Pulmonary artery endothelial cell (primary cell): ENCODE measurements at places on chromosomes 16 and 17. TPM values are rescaled to one million over a fixed set of nuclear protein-coding genes. Genes with fewer than 3 reads are reported as not detected.

Gene SMPD3
- total RNA-seq = 0.07 TPM in 1 of 2 replicates, not detected in the other

Gene RUNDC3A
- total RNA-seq = 0.07 and 0.21 TPM in 2 replicates

Gene CRYBA1
- total RNA-seq = not detected in 2 replicates

Gene MMP25
- total RNA-seq = 0.04 and 0.13 TPM in 2 replicates

Gene TBX4
- total RNA-seq = not detected in 2 replicates

Gene KRTAP4-3
- not detected in 2 replicates for total RNA-seq

GRCh38 chr16:3787924-3788661, 70.8 kb upstream of the TRAP1 start:
- no peak for DNase-seq

DNA sequence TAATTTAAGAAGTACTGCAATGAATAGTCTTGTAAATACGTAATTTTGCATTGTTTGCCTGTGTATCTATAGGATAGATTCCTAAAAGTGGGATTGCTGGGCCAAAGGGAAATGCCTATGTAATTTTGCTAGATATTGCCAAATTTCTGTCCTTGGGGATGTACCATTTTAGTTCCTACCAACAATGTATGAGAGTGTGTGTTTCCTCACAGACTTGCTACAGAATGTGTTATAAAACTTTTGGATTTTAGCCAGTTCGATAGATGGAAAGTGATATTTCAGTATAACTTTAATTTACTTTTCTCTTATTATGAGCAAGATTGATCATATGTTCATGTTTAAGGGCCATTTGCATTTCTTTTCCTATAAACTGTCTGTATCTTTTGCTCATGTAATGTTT, 8.3 kb downstream of the TANGO6 start:
- no peak for DNase-seq

DNA sequence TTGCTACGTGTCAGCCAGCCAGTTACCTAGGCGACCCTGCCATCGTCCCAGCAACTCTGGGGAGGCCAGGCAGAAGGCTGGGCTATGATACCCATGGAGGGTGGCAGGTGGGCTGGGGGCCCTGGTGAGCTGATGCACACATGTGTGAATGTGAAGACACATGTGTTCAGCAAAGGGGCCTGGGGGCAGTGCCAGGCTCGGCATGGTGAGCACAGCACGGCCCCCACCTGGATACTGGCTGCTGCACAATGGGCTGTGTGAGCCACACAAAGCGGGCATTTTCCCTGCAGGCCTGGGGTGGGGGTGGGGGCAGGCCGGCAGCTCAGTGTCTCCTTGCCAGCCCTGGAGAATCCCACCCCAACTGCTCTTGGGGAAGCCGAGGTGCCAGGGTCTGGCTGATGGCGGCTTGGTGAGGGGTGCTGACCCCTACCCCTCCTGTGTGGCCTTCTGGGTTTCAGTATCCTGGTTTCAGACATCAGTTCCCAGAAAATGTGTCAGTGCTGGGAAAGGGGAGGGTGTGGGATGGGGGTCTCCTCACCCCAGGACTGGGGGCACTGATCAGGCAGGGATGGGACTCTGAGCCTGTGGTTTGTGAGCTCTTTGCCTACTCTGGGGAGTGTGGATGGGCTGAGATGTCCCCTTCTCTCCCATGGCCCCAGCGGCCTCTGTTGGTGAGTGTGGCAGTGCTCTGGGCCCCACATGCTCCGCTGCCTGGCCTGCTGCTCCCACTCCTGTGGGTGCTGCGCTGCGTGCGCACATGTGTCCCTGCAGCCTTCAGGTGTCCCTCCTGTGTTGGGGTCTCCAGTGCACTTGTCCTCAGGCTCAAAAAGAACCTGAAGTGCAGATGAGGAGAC, 5.1 kb downstream of the LLGL1 start:
- no peak for DNase-seq

- DNase-seq = no peak
Observed at GRCh38 chr17:17467016-17467415, 9.8 kb upstream of the MED9 start.

- no peak for DNase-seq
Observed at GRCh38 chr17:18184143-18185031, 759 bp downstream of the ALKBH5 start.

GRCh38 chr17:63850401-63850800, 7.9 kb upstream of the SMARCD2 start:
- no peak for DNase-seq

DNA sequence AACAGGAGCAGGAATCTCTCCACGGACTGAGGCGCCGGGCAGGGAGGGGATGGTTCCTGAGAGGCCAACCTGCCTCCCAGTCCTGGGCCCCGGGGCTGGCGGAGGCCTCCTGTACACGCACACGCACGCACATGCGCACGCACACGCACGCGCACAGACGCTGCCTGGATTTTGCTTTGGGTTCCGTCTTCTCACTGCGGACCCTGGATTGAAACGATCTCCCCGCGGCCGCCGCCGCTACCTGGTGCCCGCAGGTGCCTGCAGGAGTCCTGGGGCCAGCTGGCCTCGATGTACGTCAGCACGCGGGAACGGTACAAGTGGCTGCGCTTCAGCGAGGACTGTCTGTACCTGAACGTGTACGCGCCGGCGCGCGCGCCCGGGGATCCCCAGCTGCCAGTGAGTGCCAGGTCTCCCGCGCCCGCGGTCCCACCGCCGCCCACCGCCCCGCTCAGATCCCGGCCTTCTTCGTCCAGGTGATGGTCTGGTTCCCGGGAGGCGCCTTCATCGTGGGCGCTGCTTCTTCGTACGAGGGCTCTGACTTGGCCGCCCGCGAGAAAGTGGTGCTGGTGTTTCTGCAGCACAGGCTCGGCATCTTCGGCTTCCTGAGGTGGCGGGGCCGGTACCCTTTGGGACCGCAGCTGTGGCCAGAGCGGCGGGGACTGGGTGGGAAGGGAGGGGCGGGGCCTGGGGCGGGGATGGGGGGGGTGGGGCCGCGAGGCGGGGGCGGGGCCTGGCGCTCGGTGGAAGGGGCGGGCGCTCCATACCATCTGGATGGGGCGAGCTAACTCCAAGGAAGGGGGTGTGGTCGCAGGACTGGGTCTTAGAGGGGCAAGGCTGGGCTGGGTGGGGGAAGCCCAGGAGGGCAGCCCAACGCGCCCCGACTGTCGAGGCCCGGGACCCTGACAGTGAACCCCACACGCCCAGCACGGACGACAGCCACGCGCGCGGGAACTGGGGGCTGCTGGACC, 12.3 kb downstream of the CES4A start:
- DNase-seq = no peak

- no peak for DNase-seq
Observed at GRCh38 chr17:15121426-15121825, 143.7 kb downstream of the PMP22 start.

GRCh38 chr17:81090361-81091136, 55.6 kb downstream of the BAIAP2 start:
- no peak for DNase-seq

DNA sequence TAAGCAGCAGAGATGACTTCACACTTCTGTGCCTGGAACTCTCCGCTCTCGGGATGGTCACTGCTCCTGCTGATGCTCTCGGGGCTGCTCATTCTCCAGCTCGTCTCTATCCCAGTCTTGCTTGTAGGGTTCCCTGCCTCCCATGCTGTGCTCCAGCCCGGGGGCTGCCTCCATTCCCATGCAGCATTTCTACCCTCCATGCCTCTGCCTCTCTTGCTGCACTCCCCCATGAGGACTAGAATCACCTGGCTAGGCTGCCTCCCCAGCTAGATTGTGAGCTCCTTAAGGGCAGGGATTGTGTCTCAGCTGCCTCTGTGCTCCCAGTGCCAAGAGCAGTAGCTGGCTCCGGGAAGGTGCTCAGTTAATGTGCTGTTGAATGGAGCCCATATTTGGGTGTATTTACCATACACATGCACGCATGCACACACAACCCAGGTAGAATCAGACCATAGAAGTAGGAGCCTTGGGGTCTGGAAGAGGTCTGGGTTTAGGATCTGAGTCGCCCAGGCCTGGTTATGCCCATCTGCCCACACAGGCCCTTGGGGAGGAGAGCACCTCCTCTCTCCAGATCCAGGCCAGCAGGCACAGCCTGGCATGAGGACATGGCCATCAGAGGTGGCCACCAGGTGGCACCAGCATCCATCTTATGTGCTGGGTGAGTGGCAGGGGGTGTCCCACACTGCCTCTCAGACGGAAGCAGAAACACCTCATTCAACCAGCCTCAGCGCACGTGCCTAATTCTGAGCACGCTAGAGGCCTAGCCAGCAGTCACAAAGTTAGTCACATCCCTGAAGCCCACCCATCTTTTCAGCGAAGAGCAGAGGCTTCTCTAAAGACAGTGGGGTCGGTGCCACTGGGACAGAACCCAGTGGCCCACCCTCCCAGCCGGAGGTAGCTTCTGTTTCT, 9.3 kb downstream of the GIT1 start:
- DNase-seq = peak; percentile 49

- no peak for DNase-seq
Observed at GRCh38 chr17:10799407-10799806, 4.5 kb downstream of the TMEM238L start.

DNA sequence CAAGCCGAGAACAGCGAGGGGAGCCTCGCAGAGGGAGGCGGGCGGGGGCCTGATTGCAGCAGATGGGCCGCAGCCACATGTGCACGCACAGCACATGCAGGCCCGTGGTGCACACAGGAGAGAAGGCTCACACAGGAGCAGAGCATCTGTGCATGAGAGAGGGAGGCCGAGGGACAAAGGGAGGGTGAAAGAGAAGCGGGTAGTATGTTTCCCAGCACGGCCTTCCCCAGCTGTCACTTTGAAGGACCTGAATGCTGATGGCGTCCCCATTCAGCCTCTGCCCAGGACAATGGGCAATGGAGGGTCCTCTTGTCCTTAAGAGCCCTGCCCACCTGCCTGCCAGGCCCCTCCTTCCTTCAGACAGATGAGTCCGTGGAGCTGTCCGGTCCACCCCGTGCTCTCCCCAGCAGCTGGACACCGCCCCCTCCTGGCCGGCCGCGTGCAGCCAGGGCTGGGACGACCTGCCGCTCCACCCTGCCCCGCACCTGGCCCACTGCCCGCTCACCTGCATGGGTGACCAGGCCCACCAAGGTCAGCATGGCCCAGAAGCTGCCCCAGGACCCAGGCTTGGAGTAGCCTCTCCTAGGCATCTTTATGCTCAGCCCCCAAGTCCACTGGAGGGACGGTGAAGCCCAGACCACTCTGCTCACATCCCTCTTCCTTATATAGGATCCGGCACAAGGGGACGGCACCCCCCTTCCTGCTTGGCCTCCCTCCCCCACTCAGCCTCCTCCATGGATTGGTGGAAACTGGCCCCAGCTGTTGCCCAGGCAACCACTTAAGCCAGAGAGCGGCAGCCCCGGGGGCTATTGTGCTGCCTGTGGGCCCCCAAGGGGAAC, at the start of gene BTBD17:
Gene BTBD17 (minus strand): TSS at position 639 of the 839 bp plus-strand sequence. CDS start 49 bp downstream, at position 590.
- no peak for DNase-seq

- DNase-seq = no peak
Observed at GRCh38 chr17:28899212-28899815, 1.8 kb upstream of the FLOT2 start.

- no peak for DNase-seq
Observed at GRCh38 chr16:57141822-57142631, 43.8 kb downstream of the PSME3IP1 start.

- no peak for DNase-seq
Observed at GRCh38 chr17:43627653-43628052, 34.1 kb downstream of the MEOX1 start.

- DNase-seq = no peak
Observed at GRCh38 chr17:74744714-74745547, 3.5 kb upstream of the NHERF1 start.

DNA sequence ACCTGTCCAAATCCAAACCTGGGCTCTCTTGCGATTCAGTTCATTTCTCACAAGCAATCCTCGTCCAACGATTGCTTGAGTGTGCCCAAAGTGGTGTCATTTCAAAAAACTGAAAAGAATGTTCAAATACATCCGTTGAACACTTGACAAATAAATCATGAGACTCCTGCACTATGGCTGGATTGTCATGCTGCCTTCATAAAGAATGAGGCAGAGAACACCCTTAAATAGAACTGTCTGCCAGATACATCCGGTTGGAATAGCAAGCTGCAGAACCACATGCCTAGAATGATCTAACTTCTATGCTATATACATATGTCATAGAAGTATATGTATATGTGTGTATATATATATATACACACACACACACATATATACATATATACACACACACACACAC, 55.4 kb upstream of the HAPSTR1 start:
- DNase-seq = no peak

GRCh38 chr17:58329035-58329809, 627 bp upstream of the TSPOAP1 start:
- DNase-seq = no peak

DNA sequence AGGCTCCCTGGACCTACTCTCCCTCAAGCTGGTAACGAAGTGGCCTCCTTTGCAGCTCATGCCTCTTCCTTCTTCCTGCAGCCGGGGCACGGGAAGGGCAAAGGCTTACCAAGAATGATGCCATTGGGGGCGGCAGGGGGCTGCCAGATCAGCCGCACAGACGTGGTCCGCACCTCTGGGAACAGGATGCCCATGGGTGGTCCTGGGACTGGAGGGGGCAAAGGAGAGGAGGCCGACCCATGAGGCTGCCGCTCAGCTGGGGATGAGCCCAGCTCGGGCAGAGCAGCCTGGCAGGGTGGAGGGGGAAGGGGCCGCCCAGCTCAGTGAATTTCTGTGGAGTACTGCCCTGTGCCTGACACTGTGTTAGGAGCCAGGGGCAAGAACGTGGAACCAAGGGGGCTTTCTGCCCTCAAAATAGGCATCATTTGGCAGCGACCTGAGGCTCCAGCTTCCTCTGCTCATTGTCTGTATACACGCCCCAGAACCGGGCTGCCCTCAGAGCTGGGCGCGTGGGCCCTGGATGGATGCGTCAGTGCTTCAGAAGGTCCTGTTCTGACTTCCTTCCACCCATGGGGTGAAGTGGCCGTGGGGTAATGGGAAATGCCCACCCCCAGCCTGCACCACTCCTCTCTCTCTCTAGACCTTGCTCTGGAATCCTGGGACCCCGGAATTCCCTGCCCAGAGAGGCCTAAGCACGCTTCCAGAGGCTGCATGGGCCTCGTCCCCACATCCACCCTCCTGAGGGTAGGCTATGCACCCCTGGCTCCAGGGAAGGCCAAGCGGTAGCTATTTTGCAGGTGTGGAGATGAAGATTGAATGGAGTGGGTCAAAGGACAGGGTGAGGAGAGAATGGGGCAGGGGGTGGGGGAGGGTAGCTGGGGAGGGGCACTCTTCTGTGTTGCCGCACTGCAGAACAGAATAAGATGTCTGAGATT, 79.8 kb upstream of the CDC42EP4 start:
- DNase-seq = no peak

DNA sequence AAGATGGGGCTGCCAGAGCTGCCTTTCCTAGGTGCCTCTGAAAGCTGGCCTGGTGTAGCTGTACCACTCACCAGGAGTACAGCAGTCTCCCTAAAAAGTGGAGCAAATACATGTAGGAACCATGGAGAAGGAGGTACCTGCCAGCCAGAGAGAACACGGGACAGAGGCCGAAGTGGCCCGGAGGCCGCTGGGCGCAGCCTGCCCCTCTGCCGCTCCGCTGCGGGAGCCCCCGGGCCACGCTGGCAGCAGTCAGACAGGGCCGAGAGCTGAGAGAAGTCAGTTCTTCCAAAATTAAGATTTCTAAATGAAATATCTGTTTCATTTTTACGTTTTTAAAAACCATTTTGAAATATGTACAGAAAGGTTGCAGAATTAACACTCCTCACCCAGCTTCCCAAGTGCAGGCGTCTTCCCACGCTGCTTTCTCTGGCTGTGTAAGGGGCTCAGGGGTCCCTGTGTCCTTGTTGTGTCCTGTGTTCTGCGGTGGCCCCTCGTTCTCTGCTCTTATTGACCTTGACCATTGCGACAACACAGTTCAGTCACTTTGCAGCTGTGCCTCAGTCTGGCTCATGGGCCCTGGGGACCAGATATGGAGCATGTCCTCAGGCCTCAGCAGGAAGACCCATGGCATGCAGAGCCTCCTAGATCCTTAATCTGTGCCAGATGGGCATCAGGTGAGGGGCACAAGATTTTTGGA, 5.0 kb downstream of the MAPK8IP3 start:
- no peak for DNase-seq

GRCh38 chr17:66541461-66542128, 239.2 kb downstream of the PRKCA start:
- no peak for DNase-seq
